ENCODE measurements at places on chromosomes 12 and 14.
A peak's percentile ranks its signal among the peaks of the same experiment; 100 is the strongest.

- DNase-seq = peak; percentile 5
Measured at GRCh38 chr12:13962699-13963098, 18.7 kb downstream of the GRIN2B start.

- no peak for DNase-seq
Measured at GRCh38 chr14:99185436-99186068, 86.4 kb downstream of the BCL11B start.

GRCh38 chr12:128726886-128727285 is 96.9 kb downstream of the SLC15A4 start:
- peak; percentile 69 for DNase-seq

GRCh38 chr14:50230401-50230700 is 1.0 kb downstream of the SOS2 start:
- peak; percentile 11 for DNase-seq

- DNase-seq = no peak
Measured at GRCh38 chr12:115023279-115024265, 339.6 kb upstream of the TBX3 start.

DNA sequence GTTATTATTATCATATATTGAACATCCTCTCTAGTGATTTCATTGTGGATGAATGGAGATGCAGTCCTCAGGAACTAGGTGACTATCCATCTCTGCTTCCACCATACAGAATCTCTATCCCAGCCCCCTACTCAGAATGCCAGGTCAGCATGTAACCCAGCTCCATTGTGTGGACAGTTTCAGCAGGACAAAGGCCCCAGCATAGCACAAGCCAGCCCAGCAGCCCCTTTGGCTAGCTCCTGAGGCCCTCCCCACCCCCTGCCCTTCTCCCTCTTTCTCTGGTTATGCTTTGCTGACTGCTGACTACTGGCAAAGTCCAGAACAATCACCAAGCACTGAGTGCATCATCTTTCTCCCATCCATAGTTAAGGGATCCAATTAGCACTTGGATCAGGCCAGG is 5.8 kb upstream of the SPRYD4 start:
- no peak for DNase-seq
